ENCODE measurements at places on chromosomes 16 and 17.

- DNase-seq, result no peak
These were observed 23.9 kb upstream of the WSB1 start for GRCh38 chr17:27269974-27270373.

DNA sequence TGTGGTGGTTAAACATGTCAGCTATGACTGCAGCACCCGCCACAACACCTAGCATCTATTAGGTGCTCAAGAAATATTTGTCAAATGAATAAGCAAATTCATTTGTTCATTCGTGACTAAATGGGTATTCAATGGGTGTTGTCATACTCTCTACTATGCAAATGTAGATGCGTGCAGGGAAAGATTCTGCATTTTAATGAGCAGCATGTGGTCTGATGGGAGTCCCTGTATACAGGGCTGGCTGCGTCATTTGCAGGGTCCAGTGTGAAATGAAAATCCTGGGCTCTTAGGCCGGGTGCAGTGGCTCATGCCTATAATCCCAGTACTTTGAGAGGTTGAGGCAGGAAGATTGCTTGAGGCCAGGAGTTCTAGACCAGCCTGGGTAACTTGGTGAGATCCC lies 97.5 kb downstream of the CACNG3 start:
- DNase-seq, result no peak

GRCh38 chr17:42819939-42820535 lies 4.0 kb downstream of the BECN1 start:
- peak; percentile 62 for DNase-seq

DNA sequence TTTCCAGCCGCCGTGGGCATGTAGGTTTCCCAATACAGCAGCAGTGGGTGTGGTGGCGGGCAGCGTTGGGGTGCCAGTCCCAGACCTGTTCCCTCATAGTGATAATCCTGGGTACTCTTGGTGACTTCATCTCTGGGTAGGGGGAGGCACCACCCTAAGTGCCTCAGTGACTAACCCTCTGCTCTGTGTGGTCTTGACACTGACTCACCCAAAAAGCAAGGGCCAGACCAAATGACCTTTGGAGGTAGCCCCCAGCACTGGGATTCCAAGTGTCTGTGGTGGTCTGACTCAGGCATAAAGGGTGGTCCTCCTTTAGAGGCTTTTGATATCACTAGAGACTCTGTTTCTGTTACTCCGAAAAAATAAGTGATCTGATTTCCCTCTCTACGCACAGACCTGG lies 908 bp downstream of the CALB2 start:
- no peak for DNase-seq

DNA sequence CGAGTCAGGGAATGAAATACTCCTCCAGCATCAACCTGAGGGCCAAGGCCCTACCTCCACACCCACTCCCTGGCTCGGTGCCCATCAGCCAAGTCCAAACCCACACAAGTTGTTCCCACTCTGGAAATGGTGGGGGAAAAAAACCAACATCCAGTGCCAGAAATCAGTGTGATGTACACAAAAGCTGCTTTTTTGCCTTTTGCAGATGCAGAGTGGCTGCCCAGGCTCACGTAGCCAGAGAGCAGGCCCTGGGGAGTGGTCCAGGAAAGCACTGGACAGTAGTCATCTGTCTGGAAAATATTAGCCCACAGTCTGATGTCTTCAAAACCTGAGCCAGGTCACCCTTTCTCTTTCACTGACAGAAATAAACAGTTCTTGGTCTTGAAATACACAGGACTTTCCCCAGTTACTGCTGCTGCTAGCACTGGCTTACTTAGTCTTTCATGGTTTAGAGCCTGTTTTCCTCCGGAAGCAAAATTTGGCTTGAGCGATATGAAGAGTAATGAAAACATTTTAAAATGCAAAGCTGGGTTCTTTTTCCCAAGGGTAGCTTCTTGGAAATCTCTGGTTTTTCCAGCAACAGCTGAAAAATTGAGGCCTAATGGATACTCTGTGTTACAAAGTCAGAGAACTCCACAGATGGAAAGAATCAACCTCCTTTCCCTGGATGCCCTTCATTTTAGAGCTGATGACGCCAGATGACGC lies 18.2 kb upstream of the NOS2 start:
- DNase-seq, result no peak

GRCh38 chr16:8660841-8661301 lies 13.5 kb upstream of the ABAT start:
- DNase-seq, result peak; percentile 40

DNA sequence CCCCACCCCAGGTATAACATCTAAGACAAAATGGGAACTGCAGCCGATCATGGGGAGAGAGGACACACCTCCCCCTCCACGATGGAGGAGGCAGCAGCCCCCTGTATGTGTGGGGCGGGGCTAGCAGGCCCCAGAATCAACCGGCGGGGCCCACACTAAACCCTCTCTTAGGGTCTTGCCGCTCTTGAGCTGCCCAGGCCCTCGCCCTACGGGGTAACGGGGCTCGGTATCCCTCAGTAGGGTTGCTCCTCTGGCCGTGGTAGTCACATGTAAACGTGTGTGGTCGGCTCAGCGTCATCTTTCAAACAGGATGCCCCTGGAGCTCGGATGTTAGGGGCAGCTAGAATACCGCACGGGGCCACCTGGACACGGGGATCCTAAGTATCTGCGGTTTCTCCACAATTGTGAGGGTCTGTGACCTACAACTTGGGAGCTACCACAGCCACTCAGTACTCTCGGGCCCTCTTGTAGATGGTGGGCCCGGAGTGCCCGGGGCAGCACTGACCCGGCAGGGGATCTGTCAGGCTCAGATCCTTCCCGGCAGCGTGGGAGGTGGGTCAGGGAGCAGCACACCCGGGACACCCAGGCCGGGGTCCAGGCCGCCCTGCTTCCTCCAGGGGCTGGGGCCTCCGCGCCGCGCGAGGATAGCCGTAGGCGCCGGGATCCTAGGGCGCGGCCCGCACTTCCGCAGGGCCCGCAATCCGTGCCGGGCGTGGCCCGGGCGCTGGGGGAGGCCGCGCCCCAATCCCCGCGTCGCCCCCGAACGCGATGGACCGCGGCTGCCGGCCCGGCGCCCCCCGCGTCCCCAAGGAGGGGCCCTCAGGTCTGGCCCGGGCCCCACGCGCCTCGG lies 781 bp downstream of the ARHGDIA start:
- DNase-seq, result peak; percentile 33

DNA sequence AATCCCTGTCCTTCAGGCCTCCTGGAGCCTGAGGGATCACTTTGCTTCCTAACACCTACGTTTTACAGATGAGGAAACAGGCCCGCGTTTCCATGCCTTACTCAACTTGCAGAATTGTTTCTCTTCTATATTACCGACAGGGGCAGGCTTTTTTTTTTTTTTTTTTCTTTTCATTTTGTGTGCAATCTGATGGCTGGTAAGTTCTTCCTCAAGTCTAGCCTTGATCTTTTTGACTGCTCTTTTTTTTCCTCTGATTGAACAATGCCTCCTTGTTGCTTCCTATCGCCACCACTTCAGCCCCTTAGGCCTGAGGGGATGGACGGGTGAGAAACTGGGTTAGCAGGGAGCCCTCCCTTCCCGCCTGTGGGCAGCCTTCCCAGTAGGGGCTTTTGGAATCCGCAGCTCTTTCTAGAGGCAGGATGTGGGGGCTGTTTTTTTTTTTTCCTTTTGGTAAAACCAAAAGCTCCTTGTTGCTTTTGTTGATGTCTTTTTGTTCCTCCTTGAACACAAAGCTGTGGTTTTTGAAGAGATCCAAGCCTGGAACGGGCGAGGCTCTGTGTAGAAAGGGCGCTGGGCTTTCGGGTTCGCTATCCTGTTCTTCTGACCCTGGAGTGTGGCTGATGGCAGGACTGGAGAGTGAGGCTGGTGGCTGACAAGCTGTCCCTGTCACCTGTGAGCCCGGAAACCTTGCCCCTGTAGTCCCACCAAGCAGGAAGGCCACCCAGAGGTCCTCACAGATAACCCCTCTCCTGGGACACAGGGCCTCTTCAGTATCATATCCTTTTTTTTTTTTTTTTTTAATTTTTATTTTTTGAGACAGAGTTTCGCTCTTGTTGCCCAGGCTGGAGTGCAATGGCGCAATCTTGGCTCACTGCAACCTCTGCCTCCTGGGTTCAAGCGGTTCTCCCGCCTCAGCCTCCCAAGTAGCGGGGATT lies 14.0 kb downstream of the LASP1 start:
- DNase-seq, result no peak

GRCh38 chr17:57899391-57899790 lies 49.5 kb upstream of the MRPS23 start:
- DNase-seq, result no peak

- DNase-seq, result no peak
These were observed 43.4 kb upstream of the IRX6 start for GRCh38 chr16:55280587-55280986.

GRCh38 chr16:31273676-31274075 lies 13.9 kb downstream of the ITGAM start:
- no peak for DNase-seq

GRCh38 chr17:82030470-82031302 lies 792 bp upstream of the RAC3 start:
- peak; percentile 78 for DNase-seq

Data from activated CD4-positive, alpha-beta T cell treated with anti-CD3 and anti-CD28 coated beads for 4 hours (primary cell).